ENCODE measurements at places on chromosomes 16 and 17. TPM values are rescaled to one million over a fixed set of nuclear protein-coding genes. Genes with fewer than 3 reads are reported as not detected.

Gene PITPNM3
- 0.67 TPM for total RNA-seq

Gene HSD17B2
- not detected for total RNA-seq

Gene CDRT15L2
- not detected for total RNA-seq

Gene LITAFD
- not detected for total RNA-seq

Gene ZACN
- total RNA-seq = 6.5 TPM

Gene SLC52A1
- total RNA-seq = 0.12 TPM

Gene VAT1L
- total RNA-seq = not detected

Gene NOL11
- total RNA-seq = 49.7 TPM

Gene PRAC1
- not detected for total RNA-seq

Gene ALOXE3
- total RNA-seq = not detected

Gene DPH1
- total RNA-seq = 31.1 TPM

Gene UTS2R
- not detected for total RNA-seq

Gene KRT33B
- total RNA-seq = not detected

Gene EFCAB13
- total RNA-seq = 7.1 TPM

Gene WDR59
- total RNA-seq = 55.6 TPM

Gene RAP1GAP2
- 0.86 TPM for total RNA-seq

Gene SLC9A5
- total RNA-seq = 5.2 TPM

Gene WNT9B
- not detected for total RNA-seq

Gene MT3
- total RNA-seq = 0.64 TPM

Gene AANAT
- total RNA-seq = not detected

Gene HOXB2
- 18.2 TPM for total RNA-seq

Gene NOD2
- total RNA-seq = 1.2 TPM

All from activated naive CD4-positive, alpha-beta T cell treated with anti-CD3 and anti-CD28 coated beads for 36 hours (primary cell).